ENCODE measurements at places on chromosomes 16 and 17.

- ATAC-seq, result no peak
Observed at GRCh38 chr17:11564589-11565380, 33.5 kb upstream of the DNAH9 start.

- ATAC-seq, result no peak
Observed at GRCh38 chr16:75579281-75579834, 13.2 kb downstream of the GABARAPL2 start.

DNA sequence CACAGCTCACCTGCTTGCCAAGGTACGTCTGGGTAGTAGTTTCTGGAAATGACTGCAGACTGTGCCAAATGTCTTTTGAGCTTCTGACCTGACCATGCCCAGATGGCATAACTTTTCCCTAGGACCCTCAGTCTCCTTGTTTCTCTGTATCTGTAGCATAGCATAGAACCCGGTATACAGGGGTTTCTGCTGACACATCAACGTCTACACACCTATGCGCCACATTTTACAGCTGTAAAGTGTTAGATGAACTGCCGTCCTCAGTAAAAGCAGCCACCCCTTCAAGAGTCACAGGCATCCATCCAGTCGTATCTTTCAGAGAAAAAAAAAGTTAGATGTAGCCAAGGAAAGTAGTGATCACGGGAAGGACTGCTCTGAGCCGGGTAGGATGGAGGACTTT lies 17.4 kb downstream of the KCTD2 start:
- ATAC-seq, result no peak

DNA sequence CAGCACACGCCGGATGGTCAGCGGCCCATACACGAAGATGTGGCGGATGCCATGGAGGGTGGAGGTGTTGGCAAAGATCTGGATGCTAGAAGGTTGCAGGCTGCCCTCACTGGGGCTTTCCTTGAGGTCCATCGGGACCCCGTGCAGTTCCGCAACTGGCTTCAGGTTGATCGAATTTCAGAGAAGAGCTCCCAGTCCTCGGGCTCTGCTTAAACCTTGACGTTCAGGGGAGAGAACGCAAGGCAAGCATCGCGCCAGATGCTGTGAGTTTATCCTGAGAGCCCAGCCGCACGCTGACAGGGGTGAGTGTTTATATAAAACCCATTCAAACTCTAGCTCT lies 98.7 kb upstream of the CCL2 start:
- no peak for ATAC-seq

DNA sequence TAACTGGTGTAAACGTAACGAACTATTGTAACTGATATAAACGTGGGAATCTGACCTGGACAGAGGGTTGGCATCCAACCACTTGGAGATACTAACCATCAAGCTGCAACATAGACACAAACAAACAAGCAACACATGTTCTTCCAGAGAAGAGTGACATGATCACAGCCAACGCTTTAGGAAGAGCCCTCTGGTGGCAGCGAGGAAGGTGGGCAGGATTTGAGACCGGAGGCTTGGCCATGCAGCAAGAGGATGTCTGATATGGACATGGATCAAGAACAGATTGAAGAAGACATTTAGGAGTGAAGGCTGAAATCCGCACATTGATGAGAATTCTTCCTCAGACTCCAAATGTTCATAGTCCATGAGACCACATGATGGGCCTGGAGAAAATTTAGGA lies 40.3 kb upstream of the TNRC6A start:
- peak; percentile 79 for ATAC-seq

DNA sequence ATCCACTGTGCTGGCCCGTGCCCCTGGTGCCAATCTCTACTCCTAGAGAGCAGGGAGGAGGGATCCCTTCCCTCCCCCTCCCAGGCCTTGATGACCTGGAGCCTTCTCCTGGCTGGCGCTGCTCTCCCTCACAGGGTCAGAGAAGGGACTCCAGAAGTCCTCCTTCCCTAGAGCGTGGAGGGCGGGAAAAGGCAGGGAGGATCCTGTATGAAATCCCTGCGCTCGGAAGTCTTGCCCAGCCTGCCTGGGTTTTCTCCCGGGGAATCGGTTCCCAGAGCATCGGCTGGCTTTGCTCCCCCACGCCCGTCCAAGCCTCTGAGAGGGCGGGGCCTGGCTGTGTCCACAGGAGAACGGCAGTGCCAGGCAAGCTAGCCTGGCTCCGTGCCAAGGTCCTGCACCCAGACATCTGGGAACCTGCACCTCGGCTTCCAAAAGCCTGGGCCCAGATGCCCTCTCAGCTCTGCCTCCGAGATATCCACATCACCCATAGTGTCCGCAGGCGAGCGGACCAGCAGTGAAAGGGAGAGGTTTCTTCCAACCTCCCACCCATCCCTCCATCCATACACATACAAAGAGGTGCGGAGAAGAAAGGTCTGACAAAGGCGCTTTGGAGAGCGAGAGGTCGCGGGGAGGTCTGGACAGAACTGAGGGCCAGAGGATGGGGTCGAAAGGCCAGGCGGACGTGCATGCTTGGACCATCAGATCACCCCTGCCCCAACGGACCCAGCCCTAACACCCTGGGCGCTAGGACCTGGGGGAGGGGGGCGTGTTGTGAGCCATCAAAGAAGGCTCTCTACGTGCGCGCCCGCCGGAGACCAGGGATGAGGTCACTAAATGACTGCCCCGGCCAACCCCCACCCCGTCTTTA lies 1.1 kb downstream of the MPP2 start:
- peak; percentile 77 for ATAC-seq

DNA sequence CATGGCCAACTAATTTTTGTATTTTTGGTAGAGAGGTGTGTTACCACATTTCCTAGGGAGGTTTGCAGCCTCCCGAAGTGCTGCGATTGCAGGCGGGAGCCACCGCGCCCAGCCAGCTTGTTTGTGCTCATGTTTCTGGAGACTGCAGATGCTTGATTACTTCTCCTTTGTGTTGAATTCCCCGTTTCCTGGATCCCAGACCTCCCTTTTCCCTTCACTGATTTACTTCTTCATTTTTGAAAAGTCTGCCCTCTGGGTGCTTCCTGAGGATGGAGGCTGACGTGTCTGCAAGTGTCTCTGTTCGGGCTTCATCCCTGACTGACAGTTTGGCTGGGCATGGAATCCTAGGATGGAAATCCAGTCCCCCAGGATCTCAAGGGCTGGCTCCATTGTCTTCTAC lies 7.0 kb upstream of the TRIM47 start:
- no peak for ATAC-seq

DNA sequence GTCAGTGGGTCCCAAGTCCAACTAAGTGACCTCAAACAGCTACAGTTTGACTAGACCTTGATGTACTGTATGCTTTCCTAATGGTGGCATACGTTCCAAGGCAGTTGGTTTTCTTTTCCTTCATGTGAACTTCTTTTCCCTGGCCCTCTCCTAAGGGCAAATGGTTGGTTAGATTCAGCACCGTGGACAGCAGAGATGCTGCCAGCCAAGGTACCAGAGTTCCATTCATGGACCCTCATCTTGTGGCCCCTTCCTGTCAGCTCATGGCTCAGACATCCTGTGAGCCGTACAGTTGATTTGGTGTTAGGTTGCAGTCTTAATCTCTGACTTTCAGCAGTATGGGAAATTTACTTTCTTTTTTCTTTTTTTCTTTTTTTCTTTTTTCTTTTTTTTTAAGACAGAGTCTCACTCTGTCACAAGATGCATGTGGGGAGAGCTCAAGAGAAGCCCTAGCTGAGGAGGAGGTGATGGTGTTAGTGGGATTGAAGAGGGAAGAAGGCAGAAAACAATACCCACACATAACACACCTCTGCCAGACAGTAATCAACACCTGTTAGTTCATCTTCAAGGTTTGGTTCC lies 122.4 kb downstream of the USP31 start:
- ATAC-seq, result peak; percentile 76

DNA sequence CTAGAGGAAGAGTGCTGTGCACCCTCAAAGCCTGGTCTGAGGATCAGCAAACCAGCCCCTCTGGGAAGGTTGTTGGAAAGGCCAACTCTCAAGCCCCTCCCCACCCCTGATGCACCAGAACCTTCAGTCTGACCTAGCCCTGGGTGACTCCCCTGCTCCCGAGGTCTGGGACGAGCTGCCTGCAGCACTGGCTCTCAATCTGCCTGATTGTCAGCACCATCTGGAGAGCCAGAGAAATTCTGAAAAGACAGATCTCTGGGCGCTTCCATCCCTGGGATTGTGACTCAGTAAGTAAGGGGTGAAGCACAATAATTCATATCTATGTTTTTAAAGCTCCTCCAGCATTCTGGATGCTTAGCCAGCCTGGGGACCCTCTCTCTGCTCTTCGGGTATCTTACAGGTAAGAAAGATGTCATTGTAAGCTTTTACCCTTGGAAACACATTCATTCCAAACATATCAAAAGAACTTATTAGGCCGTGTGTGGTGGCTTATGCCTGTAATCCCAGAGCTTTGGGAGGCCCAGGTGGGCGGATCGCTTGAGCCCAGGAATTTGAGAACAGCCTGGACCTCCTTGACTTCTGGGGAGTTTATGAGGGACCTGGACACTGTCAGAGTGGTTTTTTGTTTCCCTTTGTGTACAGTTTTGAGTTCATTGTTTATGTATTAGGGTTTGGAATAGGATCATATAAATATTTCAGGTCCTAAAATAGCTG lies 147.5 kb downstream of the KCNJ12 start:
- ATAC-seq, result no peak

- no peak for ATAC-seq
Observed at GRCh38 chr17:41396996-41397660, at the start of gene KRT31. KRT31 (minus strand) TSS chr17:41397608; CDS start chr17:41397539, 69 bp downstream.
